Urothelium cell line (cell line): ENCODE measurements at places on chromosomes 3 and 15.
A peak's percentile ranks its signal among the peaks of the same experiment; 100 is the strongest.

GRCh38 chr3:174061731-174062130 is 664.2 kb downstream of the NLGN1 start:
- no peak for DNase-seq

- DNase-seq: no peak
Observed at GRCh38 chr15:71529361-71529760, 281.0 kb upstream of the NR2E3 start.

DNA sequence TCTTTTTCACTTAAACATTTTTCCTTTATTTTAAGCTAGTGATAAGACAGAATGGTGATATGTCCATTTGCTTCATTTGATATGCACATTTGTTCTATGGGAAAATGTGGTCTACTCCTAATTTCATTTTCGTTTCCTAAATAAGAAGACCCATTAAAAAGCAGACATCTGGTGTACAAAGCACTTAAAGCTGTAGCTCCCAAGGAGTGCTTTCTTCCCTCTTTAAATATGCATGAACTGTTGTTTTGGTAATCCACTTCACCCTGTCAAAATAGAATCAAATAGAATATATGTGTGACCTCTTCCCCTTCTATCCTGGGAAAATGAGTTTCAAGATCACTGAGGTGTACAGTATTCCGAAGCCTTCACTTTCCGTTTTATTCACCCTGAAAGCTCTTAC is 182.8 kb downstream of the ROBO2 start:
- no peak for DNase-seq

GRCh38 chr3:94082391-94082937 is 19.6 kb downstream of the NSUN3 start:
- DNase-seq: no peak

DNA sequence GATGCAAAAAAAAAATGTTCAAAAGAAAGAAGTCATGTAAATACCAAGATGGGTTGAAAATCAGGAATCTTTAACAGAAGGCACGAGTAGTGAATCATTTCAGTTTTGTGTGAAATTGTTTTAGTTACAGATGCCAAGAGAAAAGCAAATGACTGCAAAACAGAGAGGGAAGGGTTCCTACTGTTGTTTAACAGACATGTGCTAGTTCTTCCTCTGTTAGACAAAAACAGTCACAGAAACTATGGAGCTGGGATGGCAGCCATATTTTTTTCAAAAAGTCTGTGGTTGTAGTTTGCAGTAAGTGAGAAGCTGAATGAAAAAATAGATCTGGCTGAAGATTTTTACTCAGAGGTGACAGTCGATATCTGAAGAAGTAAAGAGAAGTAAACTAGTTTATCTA is 511.9 kb downstream of the ZIC1 start:
- no peak for DNase-seq

DNA sequence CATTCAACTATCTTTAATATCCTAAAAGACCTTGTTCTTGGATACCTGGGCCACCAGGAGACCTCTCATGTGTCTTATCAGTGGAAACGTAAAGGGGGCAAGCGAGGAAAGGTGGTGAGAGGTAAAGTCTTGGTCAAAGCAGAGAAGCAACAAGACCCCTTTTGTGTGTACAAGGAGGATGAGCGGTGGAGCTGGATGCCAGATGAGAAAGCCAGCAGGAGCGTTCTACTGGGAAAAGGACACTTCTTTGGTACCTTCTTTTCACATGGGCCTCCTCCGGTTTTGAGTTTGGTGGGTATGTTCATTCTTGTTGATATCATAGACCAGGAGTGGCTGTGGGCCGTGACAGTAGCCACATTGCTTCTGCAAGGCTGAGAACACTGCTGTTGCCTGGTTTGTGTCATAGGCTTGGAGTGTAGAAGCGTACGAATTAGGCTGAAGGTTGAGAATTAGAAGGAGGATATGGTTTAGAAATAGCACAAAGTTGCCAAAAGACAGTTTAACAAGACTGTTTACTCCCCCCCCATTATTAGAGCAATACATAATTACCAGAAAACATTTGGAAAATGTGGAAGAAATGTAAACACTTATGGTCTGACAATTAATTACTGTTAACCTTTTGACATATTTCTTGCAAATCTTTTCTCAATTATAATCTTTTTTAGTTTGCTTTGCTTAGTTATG is 46.8 kb upstream of the VILL start:
- DNase-seq: no peak

- DNase-seq: no peak
Observed at GRCh38 chr3:104635872-104636580, 730.7 kb upstream of the ALCAM start.

GRCh38 chr15:43253431-43254403 is 13.0 kb downstream of the TGM5 start:
- peak; percentile 67 for DNase-seq

GRCh38 chr3:129040039-129040336 is 20.6 kb upstream of the GP9 start:
- DNase-seq: no peak

DNA sequence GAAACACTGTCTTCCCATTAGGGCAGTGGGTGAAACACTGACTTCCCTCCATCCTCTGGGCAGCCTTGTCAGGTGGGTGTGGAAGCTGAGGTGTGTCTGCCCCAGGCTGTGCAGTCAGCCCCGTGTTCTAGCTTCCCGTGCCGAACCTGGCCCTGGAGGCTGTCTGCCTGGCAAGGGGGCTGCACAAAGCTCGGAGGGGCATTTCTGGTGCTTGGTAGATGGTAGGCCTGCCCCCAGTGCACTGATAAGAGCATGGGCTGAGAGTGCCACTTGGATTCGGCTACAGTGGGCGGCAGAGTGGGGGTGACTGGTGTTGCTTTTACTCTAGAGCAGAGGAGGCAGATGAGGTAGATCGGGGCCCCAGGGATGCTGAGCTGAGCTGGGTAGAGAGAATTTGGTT is 21.3 kb downstream of the IGF1R start:
- DNase-seq: no peak

- no peak for DNase-seq
Observed at GRCh38 chr15:43229977-43230376, 9.2 kb upstream of the EPB42 start.

DNA sequence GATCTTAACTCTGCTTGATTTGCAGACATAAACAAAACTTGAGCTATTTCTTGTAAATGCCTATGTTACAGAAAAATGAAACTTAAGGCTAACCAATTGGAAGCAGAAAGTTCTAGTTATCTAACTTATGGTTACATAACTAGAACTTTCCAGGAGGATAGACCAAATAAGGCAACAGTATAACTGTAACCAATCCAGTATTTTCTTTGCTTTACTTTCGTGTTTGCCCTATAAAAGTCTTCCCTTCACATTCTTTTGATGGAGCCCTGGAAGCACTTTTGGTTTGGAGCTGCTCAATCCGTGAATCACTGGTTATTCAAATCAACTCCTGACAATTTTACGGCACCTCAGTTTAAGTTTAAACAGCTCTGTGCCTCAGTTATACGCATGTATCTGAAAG is 164.6 kb downstream of the SUCLG2 start:
- DNase-seq: no peak

- no peak for DNase-seq
Observed at GRCh38 chr3:153621953-153622352, 459.9 kb downstream of the RAP2B start.

GRCh38 chr3:14471016-14471415 is 68.6 kb downstream of the SLC6A6 start:
- DNase-seq: no peak

DNA sequence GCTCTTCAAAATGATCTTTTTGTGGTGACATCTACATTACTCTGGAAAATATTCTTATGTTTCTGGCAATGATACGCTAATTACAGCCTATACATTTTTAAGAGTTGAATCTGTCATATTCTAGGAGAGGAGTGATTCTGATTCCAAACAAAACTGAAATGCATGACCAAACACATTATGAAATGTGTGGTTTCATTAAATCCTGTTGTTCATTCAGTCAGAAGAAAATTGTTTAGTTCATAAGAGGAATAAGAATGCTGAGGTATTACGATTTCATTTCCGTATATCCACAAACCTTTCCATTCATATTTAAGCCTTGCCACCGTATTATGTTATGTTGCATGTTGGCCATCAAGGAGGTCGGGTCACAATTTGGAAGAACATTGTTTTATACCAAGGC is 345.1 kb downstream of the FEZF2 start:
- no peak for DNase-seq
